ENCODE measurements at places on chromosomes 11 and 22.

GRCh38 chr11:116459185-116460045, 313.4 kb downstream of the BUD13 start:
- no peak for DNase-seq

- DNase-seq = no peak
These were observed 6.8 kb downstream of the TMEM121B start for GRCh38 chr22:17114173-17114897.

DNA sequence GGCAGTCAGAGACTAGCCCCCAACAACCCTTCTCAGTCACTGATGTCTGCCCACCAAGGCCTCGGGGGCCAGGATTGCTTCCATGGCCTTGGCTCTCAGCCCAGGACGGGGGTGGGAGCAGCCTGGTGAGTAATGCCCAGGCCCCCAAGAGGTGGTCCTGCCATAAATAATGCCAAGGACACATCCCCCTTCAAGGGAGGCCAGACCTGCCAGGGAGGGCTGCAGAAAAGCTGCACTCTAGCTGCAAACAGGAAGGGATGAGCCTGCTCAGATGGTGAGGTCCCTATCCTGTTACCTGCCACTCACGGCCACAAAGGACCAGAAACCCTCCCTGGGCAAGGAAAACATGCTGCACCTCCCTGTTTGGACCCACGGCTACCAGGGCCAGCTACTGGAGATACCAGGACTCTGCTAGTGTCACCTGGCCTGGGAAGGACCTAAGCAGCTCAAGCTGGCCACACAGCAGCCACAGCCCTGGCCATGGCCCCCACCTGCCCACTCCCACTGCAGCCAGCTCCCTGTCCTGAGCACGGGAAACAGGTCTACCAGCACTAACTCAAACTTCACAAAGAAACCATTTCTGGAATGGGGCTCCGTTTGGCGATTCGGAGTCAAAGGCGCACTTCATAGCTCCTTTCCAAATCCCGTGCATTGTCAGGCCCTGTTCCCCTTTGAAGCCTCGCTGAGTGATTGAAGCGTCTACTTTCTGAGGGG, 12.1 kb downstream of the GNB1L start:
- DNase-seq = no peak

DNA sequence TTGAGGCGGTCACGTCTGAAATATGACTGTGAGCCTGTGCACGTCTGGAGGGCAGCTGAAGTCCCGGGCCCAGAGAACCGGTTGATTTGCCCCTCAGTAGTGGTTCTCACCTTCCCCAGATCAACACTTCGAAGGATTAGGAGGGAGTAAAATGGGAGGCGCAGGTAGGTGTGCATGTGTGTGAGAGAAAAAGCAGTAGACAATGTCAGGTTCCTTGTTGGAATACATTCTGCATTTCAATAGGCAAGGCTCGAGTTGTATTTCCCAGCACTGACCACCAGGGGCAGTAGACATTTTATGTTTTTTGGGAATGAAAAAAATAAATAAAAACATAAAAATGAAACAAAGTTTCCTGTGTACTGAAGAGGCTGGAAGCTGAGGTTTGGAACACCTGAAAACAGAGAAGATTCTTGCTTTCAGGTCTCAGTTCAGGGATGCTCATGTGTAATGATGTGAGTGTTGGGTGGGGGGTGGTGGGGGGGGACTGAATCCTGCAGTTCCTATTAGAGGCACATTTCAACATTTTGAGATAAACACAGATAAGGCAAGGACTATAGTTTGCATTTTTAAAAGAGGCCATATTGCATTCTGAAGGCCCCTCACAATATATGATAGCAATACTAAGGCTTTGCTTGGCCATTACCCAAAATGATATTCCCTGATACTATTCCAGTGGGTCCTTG, 333.9 kb downstream of the CADM1 start:
- no peak for DNase-seq

- no peak for DNase-seq
These were observed 31.9 kb downstream of the OPCML start for GRCh38 chr11:133500435-133500834.

GRCh38 chr22:45636683-45637082, 35.0 kb upstream of the ATXN10 start:
- DNase-seq = no peak

- no peak for DNase-seq
These were observed 58.6 kb upstream of the HMGXB4 start for GRCh38 chr22:35198738-35199137.

GRCh38 chr11:18091731-18092130, 14.2 kb downstream of the SAAL1 start:
- DNase-seq = no peak

GRCh38 chr11:64603411-64604110, 12.5 kb downstream of the SLC22A12 start:
- no peak for DNase-seq

- no peak for DNase-seq
These were observed 29.8 kb upstream of the OR8B8 start for GRCh38 chr11:124475265-124475664.

DNA sequence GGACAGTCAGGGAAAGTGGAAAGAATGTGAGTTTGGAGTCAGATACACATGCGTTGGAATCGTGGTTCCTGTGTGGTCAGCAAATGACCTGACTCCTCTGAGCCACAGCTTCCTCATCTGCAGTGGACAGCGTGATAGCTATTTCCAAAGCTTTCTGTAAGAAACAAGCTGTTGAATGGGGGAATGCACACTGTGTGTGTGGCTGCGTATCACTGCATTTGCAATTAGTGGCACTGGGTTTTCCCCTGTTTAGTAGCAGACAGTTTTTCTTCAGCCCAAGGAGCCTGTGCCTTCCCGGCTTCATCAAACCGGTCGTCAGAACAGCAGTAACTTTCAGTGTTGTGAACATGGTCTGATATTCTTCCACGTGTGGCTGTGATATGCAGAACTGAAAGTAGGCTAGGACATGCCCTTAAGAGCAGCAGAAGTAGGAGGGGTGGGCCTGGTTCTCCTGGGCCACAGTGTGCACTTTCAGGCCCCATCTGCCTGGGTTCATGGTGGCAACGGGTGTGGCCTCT, 121.5 kb downstream of the RRAS2 start:
- DNase-seq = no peak

DNA sequence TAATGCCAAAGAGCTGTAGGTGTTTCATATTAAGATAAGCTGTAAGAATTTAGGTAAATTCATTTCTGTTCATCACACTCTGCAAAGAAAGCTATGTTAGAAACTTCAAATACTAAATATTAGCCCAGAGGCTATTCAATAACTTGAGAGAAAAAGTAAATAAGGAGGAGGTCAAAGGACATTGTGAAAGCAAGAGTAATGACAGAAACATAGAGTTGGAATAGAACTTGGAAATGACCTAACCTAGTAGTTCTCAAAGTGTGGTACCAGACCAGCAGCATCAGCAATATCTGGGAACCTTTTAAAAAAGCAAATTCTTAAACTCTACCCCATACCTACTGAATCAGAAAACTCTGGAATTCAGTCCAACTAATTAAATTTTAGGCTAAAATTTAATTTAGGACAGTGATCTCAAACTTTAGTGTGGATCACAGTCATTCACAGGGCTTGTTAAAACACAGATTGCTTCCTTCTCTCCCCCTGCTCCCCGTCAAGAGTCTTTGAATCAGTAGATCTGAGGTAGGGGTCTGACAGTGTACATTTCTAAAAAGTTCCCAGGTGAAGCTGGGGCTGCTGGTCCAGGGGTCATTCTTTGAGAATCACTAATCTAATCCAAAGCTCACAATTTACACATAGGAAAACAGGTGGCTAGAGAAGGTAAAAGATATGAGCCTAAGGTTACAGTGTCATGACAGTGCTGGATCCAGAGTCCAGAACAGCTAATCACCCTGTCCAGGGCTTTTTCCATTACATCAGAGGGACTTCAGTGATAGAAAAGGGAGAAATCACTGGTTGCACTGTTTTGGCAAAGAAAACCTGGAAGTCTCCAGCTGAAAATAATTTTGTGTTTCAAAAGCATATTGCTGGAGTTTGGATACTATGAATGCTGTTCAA, 241.1 kb downstream of the SOX6 start:
- no peak for DNase-seq

- no peak for DNase-seq
These were observed 24.8 kb upstream of the SOX10 start for GRCh38 chr22:38009000-38009806.

- DNase-seq = no peak
These were observed 168.6 kb upstream of the UBASH3B start for GRCh38 chr11:122486793-122487495.

- DNase-seq = no peak
These were observed 384.7 kb downstream of the DCDC1 start for GRCh38 chr11:30984827-30985226.

DNA sequence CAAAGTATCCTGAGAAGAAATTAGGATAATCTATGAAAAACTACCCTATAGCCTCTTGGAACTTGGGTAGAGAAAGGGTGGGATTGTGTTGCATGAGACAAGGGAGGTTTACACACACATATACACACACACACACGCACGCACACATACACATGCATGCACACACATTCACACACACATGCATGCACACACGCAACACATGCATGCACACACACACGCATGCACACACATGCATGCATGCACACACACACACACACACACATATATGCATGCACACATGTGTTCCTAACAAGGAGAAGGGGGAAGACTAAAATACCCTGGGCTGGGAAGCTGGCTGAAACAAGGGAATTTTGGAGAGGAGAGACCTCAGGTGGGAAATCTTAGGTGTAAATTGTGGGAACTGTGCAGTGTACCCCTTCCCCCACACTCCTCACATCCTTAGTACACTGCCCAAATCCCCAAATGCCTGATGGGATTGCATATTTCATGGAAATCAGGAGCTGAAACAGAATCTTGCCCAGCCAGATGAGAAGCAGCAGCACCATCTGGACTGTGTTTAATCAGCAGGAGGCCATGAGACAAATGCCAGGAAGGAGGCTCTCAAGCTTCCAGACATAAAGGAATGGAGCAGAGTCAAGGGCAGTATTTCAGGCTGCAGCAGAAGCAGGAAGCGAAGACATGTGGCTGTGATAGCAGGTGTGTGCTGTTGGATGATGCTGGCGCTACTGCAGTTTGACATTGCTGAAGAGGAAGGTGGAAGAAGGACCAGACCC, 14.6 kb upstream of the POLD3 start:
- no peak for DNase-seq

DNA sequence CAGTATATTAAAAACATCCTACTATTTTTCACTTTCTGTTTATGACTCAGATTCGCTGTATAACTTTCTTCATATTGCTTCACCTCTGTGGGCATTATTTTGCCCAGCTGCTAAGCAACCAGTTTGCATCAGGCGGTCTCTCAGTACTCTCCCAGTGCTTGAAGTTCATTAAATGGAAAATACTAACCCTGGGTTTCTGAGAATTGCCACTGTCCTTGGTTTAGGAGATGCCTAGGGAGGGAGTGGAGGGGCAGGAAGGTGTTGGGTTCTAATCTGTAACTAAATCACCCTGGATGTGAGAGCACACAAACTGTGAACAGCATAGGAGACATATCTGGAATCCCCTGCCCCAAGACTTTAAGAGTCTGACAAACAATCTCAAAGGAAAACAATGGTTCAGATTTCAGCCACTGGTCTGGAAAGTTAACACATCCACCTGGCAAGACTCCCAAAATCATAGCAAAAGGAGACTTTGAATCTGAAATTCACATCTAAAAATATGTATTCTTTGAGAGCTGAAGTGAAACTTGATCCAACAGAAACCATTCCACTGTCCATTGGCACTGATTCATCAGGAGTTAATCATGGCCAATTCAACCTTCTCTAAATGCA, 540.0 kb downstream of the SOX6 start:
- no peak for DNase-seq

- DNase-seq = no peak
These were observed 34.2 kb downstream of the MCM5 start for GRCh38 chr22:35434061-35434710.

GRCh38 chr11:73374151-73374550, 2.0 kb upstream of the RELT start:
- no peak for DNase-seq

GRCh38 chr11:126510621-126511370, 155.3 kb downstream of the ST3GAL4 start:
- no peak for DNase-seq

- DNase-seq = no peak
These were observed 190.9 kb upstream of the SORL1-AS1 start for GRCh38 chr11:121643479-121644186.

DNA sequence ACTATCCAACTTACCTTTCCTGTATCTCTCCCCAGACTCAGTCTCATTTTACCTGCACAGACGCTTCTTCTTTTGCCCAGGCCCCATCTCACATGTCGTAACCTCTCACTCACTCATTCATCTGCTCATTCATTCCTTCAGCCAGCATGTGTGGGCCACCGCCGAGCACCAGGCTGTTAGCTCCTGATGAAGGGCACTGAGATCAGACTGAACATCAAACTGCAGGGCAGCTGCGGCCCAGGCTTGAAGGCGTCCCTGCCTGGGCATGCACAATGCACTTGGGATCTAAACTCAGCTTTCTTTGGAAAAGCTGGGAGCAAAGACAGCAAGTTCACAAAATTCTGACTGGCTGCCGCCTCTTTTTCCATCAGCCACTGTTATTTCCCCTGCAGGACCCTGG, 1456.3 kb downstream of the BRD1 start:
- DNase-seq = no peak

GRCh38 chr11:18295316-18295715, 26.6 kb downstream of the HPS5 start:
- no peak for DNase-seq

All from activated CD4-positive, alpha-beta T cell treated with anti-CD3 and anti-CD28 coated beads, Interleukin-2, amount 50 U/mL, for 24 hours (primary cell).